ENCODE measurements at places on chromosomes 1 and 21.

- no peak for DNase-seq
Observed at GRCh38 chr21:33908760-33909159, 6.8 kb downstream of the ATP5PO start.

DNA sequence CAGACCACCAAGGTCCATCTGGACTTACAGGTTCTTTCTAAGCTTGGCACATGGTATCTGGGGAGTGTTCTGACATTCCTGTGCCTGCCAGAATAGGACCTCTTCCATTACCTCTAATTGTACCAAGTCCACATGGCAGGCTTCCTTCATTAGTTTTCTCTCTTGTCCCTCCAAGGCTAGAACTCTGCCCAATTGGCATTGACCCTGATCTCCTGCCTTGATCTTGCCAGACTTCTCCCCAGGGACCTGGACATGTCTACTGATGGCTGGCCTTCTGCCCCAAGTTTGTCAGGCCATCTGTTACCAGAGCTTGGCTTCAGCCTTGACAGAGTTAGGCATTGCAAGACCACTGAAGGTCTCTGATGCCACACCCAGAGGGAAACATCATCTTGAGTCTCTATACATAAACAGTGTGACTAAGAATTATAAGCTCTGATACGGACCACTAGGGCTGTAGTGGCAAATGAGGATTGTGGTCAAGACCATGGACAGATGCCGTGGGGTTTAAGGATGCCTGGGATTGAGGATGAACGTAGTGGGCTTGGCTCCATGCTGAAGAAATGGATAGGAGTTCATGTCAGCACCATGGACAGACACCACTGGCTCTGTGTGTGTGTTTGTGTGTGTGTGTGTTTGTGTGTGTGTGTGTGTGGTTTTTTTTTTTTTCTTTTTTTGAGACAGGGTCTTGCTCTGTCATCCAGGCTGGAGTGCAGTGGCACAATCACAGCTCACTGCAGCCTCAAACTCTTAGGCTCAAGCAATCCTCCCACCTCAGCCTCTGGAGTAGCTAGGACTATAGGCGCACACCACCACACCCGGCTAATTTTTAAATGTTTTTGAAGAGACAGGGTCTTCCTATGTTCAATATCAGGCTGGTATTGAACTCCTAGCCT is 19.5 kb upstream of the PSMB2 start:
- no peak for DNase-seq

DNA sequence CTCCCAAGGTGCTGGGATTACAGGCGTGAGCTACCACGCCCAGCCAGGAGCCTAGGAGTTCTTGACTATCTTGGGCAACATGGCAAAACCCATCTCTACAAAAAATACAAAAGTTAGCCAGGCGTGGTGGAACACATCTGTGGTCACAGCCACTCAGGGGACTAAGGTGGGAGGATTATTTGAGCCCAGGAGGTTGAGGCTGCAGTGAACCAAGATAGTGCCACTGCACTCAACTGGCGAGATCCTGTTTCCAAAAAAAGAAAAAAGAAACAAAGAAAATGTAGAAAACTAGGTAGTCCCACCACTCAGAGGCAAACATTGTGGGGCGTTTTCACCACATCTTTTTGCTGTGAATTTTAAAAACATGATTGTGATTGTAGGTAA is 141.3 kb downstream of the ZZZ3 start:
- DNase-seq = no peak

GRCh38 chr1:52472384-52472783 is 68.0 kb downstream of the PRPF38A start:
- no peak for DNase-seq

DNA sequence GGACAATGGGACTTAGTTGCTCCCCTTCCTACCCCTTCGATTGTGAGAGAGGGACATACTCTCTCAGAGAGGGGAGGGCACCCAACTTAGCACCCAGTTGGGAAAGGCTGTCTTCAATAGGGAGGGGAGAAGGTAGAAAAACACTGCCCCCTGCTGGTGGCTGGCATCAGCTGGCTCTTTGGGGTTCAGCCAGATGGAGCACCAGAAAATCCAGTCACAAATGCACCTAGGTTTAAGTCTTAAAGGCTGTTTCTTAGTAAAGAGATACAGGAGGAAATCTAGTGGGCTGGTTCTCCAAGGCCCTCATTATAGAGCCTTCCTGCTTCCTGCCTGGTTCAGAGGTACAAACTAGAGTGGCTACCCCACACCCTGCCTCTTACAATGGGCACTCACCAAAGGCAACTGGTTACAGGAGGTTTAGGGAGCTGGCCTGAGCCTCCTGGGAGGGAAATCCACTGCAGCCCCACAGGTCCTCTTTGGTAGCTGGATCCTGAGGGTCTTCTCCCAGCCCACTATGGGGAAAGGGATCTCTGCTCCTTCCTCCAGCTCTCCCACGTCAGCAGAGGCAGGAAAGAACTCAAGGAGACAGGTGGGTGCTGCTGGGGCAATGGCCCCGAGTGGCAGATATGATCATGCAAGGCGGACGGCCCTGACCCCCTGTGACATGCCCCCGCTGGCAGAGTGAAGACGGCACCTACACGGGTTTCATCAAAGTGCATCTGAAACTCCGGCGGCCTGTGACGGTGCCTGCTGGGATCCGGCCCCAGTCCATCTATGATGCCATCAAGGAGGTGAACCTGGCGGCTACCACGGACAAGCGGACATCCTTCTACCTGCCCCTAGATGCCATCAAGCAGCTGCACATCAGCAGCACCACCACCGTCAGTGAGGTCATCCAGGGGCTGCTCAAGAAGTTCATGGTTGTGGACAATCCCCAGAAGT is 28.3 kb downstream of the EIF2D start:
- peak; percentile 82 for DNase-seq

- no peak for DNase-seq
Observed at GRCh38 chr1:63883494-63884235, 109.8 kb downstream of the ROR1 start.

- no peak for DNase-seq
Observed at GRCh38 chr1:201636510-201636971, 97.6 kb downstream of the NAV1 start.
